ENCODE measurements at places on chromosomes 12 and 14.

GRCh38 chr12:102735104-102735503 lies 181.9 kb downstream of the PAH start:
- DNase-seq = no peak

- no peak for DNase-seq
Observed at GRCh38 chr14:57578801-57579200, 85.1 kb upstream of the CCDC198 start.

- DNase-seq = no peak
Observed at GRCh38 chr14:102545461-102546265, 36.1 kb upstream of the ANKRD9 start.

GRCh38 chr12:214003-214741 lies at the start of gene SLC6A12:
SLC6A12 (minus strand) TSS chr12:214157; CDS start chr12:209986, 4,171 bp downstream.
- DNase-seq = no peak

- no peak for DNase-seq
Observed at GRCh38 chr12:48003226-48004052, 837 bp downstream of the COL2A1 start.
